ENCODE measurements at places on chromosomes 3 and 15. TPM values are rescaled to one million over a fixed set of nuclear protein-coding genes. Genes with fewer than 3 reads are reported as not detected.

Gene NDN
- total RNA-seq: 93.0 TPM

Gene FGD5
- under 0.01 TPM for total RNA-seq

Gene ISLR
- total RNA-seq: 16.1 TPM

Gene TGM5
- not detected for total RNA-seq

Gene PLCB2
- total RNA-seq: 2.2 TPM

Gene GOLGA8S
- not detected for total RNA-seq

Gene GHSR
- not detected for total RNA-seq

Gene FGF12
- total RNA-seq: not detected

Gene VGLL4
- 18.9 TPM for total RNA-seq

Gene PRTG
- total RNA-seq: 4.2 TPM

Gene AHSG
- not detected for total RNA-seq

Gene TUSC7
- total RNA-seq: not detected

Gene TTLL13
- not detected for total RNA-seq

Gene CCR9
- not detected for total RNA-seq

Gene PAQR5
- 1.2 TPM for total RNA-seq

Gene LINGO1
- total RNA-seq: not detected

Gene SOX14
- not detected for total RNA-seq

Gene GOLGA6B
- total RNA-seq: not detected

Gene ILDR1
- total RNA-seq: not detected
